ENCODE measurements at places on chromosomes 2 and 18. TPM values are rescaled to one million over a fixed set of nuclear protein-coding genes. Genes with fewer than 3 reads are reported as not detected.

GRCh38 chr18:245282-245847 lies 22.5 kb downstream of the THOC1 start:
- no peak overlapping the region for H3K27ac ChIP-seq
- no peaks in the 10 kb centered on the region for H3K27me3 ChIP-seq
- no peaks in the 10 kb centered on the region for H3K4me1 ChIP-seq
- peaks cover 38% of the 10 kb centered on the region for H3K36me3 ChIP-seq

- no peak overlapping the region for H3K4me3 ChIP-seq
- H3K27ac ChIP-seq, result no peak overlapping the region
- no peak for DNase-seq
- H3K4me1 ChIP-seq, result no peaks in the 10 kb centered on the region
These were observed 149.2 kb downstream of the INSIG2 start for GRCh38 chr2:118237451-118237850.

- no peak overlapping the region for H3K4me3 ChIP-seq
- H3K27me3 ChIP-seq, result no peaks in the 10 kb centered on the region
- peaks cover 36% of the 10 kb centered on the region for H3K4me1 ChIP-seq
- DNase-seq, result no peak
These were observed 45.4 kb downstream of the ODC1 start for GRCh38 chr2:10402653-10403215.

GRCh38 chr2:74502147-74502719 lies 2.8 kb upstream of the LBX2 start:
- H3K4me1 ChIP-seq, result peaks cover 74% of the 10 kb centered on the region
- peaks cover 47% of the 10 kb centered on the region for H3K36me3 ChIP-seq
- peak overlapping the region; percentile 71 for H3K4me3 ChIP-seq

GRCh38 chr2:120367649-120368048 lies 21.7 kb downstream of the INHBB start:
- H3K36me3 ChIP-seq, result no peaks in the 10 kb centered on the region
- H3K4me3 ChIP-seq, result no peak overlapping the region
- no peaks in the 10 kb centered on the region for H3K4me1 ChIP-seq
- peaks cover 9% of the 10 kb centered on the region for H3K27me3 ChIP-seq
- DNase-seq, result no peak

- DNase-seq, result no peak
- H3K36me3 ChIP-seq, result peaks cover 14% of the 10 kb centered on the region
- no peaks in the 10 kb centered on the region for H3K27me3 ChIP-seq
- no peak overlapping the region for H3K4me3 ChIP-seq
These were observed 88.0 kb downstream of the ACTR3 start for GRCh38 chr2:113977660-113978523.

GRCh38 chr2:65876114-65876513 lies 443.7 kb upstream of the SPRED2 start:
- no peak overlapping the region for H3K27ac ChIP-seq
- H3K27me3 ChIP-seq, result no peaks in the 10 kb centered on the region
- H3K4me1 ChIP-seq, result no peaks in the 10 kb centered on the region
- H3K4me3 ChIP-seq, result no peak overlapping the region

Gene CPLX4
- not detected for total RNA-seq

Gene ASTL
- total RNA-seq, result 2.9 TPM

Gene TMEM178A
- total RNA-seq, result not detected

Gene OTOF
- total RNA-seq, result 6.9 TPM

Gene ASB18
- total RNA-seq, result not detected

Gene RAMP1
- total RNA-seq, result 21.1 TPM

Data from activated T-helper 1 cell treated with anti-CD3 and anti-CD28 coated beads, Interleukin-12 subunit alpha, Interleukin-12 subunit beta, Interleukin-2, Interleukin-4 antibody, amounts not matched to agents 30 ng/mL and 10 ng/mL and 1 ng/mL, durations not matched to agents 14 hours and 24 hours and 36 hours (primary cell).